ENCODE measurements at places on chromosomes 2 and 18.

DNA sequence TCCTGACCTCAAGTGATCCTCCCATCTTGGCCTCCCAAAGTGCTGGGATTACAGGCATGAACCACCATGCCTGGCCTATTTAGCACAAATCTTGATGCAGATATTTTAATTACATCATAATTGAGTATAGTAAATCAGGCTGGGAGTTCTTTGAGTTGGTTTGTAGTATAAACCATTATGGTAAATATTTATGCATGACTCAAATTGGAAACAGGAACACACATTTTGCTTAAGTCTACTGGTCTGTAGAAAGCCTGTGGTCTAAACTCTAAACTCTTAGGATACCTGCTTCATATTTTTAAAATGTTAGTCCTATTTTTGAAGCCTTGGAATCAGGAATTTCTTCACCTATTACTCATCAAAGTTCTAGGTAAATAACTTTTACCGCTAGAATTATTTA lies 16.8 kb downstream of the ASXL3 start:
- DNase-seq, result no peak

GRCh38 chr2:38130876-38131275 lies 54.9 kb upstream of the CYP1B1 start:
- no peak for DNase-seq

DNA sequence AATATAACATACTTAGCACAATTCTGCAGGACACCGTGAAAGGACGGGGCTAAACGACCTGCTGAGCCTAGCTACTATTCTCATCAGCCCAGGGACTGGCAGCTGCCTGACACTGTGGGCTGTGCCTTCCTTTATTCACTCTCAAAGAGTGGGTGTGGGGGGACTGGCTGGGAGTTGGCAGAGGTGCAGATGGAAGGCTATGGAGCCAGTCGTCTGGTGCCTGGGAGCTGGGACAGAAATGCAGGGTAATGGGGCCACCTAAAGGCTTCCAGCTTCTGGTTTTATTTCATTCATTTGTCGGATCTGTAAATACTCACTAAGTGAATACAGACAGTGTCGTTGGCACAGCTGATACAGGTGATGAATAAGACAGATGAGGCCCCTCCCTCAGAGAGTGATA lies 56.0 kb upstream of the NFU1 start:
- DNase-seq, result no peak

DNA sequence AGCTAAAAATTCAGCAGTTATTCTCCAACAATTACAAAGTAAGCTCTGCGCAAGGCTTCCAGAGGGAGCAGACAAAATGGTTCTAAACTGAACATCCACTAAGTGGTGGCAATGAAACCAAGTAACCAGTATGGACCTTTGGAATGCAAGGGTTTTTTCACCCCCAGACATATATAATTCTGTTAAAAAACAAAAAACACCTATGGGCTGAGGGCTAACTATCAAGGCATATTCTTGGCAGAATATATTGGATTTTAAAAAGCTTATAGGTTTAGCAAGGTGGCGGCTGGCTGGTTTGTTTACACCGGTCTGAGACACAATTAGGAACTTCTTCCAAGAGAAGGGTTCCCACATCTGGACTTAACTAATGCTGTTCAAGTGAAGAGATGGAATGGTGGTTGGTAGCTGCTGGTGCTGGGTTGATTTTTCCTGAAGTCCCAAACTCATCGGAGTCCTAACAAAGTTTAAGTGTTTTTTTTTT lies 2.8 kb downstream of the ZFP36L2 start:
- no peak for DNase-seq

GRCh38 chr2:9385841-9386240 lies 37.5 kb downstream of the ITGB1BP1 start:
- no peak for DNase-seq

- DNase-seq, result no peak
These were observed 122.2 kb upstream of the CCDC195 start for GRCh38 chr2:224838335-224838734.

DNA sequence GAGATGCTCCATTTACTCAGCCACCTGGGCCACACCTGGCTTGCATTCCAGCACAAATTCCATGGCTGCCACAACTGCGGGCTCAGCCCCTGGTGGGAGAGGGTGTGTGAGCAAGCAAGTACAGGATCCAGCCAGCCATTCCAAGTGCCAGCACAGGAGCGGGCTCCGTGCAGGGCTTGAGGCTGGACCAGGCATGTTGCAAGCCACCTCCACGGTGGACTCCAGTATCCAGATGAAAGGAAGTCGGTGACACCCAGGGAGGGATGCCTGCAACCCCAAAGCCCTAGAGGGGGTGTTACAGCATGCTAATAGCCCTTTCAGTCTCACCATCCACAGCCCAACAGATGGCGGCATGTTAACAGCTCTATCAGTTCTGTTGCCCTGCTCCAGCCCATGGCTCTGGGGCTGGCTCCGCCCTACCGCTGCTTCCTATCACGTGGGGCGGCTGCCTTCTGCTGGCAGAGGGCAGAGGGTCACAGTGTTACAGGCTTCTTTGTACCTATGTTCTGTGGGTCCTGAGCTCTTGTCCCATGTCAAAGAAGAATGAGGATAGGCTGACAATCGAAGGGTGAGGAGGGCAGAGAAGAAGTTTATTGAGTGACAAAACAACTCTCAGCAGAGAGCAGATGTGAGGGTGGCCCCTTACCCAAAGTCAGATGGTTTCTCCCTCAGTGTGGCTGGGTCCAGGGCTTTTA lies 11.7 kb upstream of the GORASP2 start:
- DNase-seq, result no peak

DNA sequence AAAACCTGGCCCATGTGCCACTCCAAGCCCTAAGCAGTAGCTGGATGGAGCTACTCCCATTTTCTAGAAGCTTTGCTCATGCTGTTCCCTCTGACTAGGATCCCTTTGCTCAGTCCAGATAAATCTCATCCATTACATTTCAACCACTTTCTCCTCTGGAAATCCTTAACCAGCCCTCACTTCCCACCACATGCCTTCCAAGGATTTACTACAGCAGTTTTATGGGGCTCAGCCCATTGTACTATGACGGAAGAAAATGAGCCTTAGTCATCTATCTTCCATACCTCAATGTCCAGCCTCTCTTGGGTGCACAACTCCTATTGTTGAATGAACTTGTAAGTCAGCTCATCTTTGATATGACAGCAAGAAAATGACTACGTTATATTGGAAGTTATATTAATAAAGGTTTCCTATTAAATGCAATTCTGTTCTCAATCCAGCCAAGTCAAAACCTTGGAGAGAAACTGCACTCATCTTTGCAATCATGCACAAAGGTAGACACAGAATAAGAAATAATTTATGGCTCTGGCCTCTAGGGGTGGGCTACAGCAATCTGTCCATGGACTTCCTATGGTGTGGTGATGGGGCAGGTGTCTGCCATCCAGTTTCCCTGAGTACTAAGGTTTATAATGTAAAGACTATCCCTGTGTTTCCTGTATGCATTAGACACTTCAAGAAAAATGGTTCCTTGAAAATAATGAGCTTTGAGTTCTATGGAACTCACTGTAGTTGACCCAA lies 3.4 kb downstream of the B4GALT6 start:
- no peak for DNase-seq

- DNase-seq, result no peak
These were observed 16.7 kb upstream of the GTF2A1L start for GRCh38 chr2:48600917-48601316.

GRCh38 chr18:5238371-5238976 lies 41.4 kb upstream of the AKAIN1 start:
- peak; percentile 47 for DNase-seq

DNA sequence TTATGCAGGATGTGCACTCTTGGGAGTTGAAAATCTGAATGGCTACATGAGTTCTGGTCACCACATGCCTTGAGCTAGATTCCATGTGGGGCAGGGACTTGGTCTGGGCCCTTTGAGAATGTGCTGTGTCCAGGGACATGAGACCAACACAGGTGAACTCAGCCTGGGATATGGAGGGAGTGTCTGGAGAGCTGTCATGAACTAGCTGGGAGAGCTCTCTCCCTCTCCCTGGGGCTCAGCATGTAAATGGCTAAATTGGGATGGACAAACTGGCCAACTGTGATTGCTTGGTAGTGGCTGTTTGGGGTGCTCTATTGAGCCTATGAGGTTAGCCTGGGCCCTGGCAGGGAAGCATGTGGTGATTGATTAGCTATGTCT lies 105.1 kb upstream of the HS6ST1 start:
- DNase-seq, result no peak

- no peak for DNase-seq
These were observed 53.4 kb upstream of the IL1RL1 start for GRCh38 chr2:102258025-102258385.

DNA sequence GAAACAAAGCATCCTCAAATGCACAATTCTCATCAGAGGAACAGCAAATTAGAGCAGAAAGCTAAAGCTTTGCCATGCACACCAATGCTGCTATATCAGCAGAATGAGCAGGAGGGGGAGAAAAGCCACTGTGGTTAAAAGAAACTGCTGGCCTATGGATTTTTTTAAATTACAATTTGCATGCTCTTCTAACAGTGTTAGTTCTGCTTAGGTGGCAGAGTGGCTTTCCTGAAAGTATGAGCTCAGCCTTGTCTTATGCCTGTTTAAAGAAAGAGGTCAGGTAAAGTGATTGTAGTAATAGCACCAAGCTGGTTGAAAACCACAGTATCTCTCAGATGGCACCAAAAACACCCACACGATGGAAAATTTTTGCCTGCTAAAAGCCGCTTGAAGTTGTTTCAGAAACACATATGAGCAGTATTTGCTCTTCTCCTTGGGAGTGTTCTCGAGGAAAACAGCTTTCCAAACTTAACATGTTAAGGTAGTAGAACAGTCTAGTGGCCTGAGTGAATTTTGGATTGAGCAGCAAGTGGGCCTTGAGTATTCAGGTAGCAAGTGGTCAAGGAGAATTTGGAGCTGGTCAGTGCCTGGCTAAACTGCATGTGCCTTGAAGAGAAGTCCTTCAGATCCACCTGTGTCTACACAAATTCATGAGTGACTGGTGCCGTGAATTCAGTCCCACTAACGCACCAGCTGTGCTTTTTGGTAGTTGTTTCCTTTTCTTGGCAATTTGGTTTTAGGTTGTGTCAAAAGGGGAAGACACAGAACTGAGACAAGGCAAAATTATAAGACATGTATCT lies 19.6 kb upstream of the NDUFV2 start:
- no peak for DNase-seq

- DNase-seq, result no peak
These were observed 29.3 kb downstream of the PELI1 start for GRCh38 chr2:64114912-64115277.

- DNase-seq, result no peak
These were observed 19.3 kb upstream of the ITGAV start for GRCh38 chr2:186570604-186571003.

DNA sequence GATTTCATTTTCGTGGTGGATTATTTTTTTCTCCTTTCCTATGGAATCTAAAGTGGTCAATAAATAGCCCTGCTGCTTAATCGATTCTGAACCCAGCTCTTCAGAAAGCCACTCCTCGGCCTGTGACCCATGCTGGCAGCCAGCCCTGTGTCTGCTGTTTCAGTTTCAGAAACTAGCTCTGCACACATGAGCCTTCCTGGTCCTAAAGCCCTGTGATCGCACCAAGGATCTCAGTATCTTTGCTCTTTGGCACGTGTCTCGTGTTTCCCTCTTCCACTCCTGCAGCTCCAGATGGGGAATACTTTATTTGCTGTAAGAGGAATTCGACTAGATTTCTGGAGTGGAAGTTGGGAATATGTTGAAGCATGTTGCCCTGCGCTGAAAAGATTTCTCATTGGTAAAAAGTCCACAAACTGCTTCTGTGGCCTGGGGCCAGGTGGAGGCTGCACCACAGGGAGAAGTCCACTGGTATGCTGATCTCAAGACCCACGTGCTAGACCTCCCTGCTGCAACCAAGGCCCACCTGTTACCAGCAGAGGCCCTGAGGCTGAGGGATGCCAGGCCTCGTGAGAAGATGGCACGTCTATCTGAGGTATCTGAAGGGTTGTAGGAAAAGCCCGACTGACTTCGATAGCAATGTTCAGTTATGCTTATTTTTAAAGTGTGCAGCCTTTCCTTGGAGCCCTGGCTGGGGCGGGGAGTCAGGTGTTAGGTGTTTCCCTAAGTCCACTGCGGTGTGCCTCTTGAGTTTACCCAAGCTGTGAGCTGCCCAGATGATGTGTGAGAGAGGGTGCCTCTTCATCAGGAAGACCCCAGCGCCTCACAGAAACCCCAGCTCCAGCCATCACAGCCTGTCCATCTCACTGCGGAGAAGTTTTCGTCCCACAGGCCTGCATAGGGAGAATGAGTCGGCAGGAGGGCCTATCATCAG lies 33.6 kb upstream of the CELF4 start:
- DNase-seq, result no peak

- no peak for DNase-seq
These were observed 55.1 kb downstream of the ADD2 start for GRCh38 chr2:70712916-70713315.

DNA sequence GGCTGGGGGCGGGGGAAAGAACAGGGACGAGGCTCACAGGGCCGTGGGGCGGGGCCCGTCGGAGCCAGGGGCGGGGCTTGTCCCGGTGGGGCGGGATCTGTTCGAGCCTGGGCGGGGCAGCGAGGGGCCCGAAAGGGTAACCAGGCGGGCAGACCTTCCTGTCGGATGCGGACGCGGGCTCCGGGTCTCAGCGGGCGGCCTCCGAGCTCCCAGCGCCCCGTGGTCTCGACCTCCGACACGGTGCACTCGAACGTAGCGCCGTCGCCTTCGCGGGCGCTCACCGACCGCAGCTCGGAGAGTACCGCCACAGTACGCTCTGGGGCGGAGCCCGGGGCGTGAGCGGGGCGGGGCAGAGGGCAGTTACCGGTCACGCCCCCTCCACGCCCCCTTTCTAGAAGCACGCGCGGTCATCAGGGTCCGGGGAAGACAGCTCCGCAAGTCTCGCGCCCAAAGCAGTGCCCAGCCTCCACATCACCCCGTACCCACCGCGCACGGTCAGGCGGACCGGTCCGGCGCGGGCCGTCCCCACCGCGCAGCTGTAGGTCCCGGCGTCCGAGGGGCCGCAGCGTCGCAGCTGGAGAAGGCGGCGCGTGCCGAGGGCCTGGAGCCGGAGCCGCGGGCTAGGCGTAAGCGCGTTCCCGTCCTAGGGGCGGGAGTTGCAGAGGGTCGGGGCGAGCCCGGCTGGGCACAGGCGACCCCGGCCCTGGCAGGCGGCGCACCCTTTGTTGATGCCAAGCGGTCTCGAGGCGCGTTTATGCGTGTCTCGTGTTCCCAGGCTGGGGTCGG lies 8.7 kb downstream of the TMEM198 start:
- DNase-seq, result peak; percentile 79

DNA sequence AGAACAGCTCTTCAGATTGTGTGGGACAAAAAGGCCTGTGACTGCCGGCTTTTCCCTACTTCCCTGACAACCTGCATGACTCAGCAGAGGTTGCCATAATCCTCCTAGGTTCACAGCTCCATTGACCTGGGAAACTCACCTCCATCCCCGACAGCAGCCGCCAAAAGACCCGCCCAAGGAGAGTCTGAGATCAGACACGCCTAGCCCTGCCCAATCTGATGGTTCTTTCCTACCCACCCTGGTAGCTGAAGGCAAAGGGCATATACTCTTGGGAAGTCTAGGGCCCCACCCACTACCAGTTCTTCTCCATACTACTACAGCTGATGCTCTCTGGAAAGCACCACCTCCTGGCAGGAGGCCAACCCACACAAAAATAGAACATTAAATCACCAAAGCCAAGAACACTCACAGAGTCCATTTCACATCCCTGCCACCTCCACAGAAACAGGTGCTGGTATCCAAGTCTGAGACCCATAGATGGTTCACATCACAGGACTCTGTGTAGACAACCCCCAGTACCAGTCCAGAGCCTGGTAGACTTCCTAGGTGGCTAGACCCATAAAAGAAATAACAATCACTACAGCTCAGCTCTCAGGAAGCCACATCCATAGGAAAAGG lies 140.6 kb downstream of the NETO1 start:
- DNase-seq, result no peak

- no peak for DNase-seq
These were observed 11.5 kb upstream of the KYNU start for GRCh38 chr2:142865924-142866323.

GRCh38 chr2:150698016-150698661 lies 210.7 kb upstream of the RND3 start:
- no peak for DNase-seq
